ENCODE measurements at places on chromosomes 16 and 17.
A peak's percentile ranks its signal among the peaks of the same experiment; 100 is the strongest.

- DNase-seq = peak; percentile 96
These were observed 2.1 kb downstream of the CCL4L2 start for GRCh38 chr17:36212966-36213365.

- DNase-seq = no peak
These were observed 26.3 kb upstream of the DOC2B start for GRCh38 chr17:207775-208174.

DNA sequence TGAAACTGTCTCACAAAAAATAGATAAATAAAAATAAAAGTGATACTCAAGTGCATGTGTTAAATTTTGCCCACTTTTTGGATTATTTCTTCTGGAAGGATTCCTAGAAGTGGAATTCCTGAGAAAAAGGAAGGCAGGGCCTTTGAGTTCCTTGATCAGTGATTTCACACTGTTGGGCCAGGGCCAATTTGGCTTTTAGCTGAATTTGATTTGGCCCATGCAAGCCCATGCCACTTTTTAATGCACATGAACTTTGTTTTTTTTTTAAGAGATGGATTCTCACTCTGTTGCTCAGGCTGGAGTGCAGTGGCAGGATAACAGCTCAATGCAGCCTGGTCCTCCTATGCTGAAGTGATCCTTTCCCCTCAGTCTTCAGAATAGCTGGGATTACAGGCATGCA lies 96.3 kb downstream of the TNFRSF13B start:
- DNase-seq = no peak

DNA sequence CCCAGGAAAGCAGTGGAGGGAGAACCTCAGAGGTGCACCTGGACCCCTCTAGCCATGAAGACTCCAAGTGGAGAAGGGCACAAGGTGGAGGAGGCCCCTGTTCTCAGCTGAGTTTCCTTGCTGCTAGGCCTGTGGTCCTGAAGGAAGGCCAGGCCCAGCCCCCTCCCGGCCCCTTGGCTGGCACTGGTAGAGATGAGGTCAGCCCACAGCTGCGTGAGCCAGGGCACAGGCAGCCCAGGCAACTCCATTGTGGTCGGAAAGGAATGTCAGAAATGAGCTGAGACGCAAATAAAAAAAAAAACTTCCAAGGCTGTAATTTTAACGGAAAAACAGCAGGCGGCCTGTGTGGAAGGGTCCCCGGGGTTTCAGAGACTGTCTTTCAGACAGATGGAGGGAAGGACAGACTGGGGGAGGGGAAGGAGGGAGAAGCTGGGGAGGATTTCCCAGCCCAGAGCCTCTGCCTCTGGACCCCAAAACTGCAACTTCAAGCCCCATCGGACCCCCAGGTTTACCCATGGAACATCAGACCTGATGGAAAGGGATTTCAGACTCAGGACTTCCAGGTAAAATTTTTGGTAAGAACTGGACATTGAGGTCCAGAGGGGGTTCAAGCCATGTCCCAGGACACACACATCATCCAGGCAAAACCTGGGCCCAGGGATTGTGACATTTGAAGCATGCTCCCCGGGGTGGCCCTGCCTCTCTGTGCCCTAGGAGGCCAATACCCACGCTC lies 25.6 kb upstream of the MRPS23 start:
- no peak for DNase-seq

- DNase-seq = no peak
These were observed 14.7 kb upstream of the XYLT2 start for GRCh38 chr17:50331085-50331791.

GRCh38 chr17:35467824-35468223 lies 19.3 kb upstream of the SLFN13 start:
- no peak for DNase-seq

- peak; percentile 7 for DNase-seq
These were observed 56.1 kb upstream of the ACSF3 start for GRCh38 chr16:89037261-89038152.

DNA sequence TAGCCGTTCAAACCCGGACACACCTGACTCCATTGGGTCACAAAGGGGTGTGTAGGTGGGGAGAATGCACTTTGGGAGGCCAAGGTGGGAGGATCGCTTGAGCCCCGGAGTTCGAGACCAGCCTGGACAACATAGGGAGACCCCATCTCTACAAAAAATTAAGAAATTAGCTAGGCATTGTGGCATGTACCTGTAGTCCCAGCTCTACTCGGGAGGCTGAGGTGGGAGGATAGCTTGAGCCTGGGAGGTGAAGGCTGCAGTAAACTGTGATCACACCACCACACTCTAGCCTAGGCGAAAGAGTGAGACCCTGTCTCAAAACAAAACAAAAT lies 942 bp upstream of the PHOSPHO1 start:
- DNase-seq = no peak

DNA sequence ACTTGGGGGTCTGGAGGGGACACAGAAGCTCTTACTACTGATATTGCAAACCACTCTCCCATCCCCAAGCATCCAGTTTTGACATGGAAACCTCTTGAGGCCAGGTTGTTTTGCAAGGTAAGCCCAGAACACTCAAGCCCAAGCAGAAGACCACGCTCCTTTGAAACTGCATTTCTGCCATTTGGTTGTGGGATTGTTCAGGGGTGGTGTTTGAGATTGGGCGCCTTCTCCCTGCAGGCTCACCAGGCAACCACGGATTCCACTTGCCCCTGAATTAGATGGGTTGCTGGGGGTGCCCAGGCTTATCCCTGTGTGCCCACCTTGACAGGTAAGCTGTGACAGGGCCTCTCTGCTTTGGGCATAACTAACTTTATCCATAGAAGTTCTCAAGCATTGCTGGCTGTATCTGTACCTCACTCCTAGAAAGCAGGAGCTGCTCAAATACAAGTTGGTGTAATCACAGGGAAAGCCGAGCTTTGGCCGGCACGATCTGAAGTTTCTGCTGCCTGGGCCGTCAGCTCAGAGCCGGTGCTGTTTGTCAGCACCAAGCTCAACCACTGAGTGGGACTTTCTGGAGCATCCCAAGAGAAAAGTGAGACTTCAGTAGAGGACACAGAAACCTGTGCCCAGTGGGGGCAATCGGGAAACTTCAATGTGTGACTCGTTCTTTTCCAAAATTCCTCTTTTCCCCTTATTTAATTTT lies 93.6 kb downstream of the CYLD start:
- DNase-seq = no peak

- DNase-seq = no peak
These were observed 7.9 kb downstream of the P2RX5 start for GRCh38 chr17:3688027-3688553.

GRCh38 chr17:3691617-3692067 lies 4.3 kb downstream of the P2RX5 start:
- no peak for DNase-seq
